ENCODE measurements at places on chromosomes 3 and 15. TPM values are rescaled to one million over a fixed set of nuclear protein-coding genes. Genes with fewer than 3 reads are reported as not detected.

DNA sequence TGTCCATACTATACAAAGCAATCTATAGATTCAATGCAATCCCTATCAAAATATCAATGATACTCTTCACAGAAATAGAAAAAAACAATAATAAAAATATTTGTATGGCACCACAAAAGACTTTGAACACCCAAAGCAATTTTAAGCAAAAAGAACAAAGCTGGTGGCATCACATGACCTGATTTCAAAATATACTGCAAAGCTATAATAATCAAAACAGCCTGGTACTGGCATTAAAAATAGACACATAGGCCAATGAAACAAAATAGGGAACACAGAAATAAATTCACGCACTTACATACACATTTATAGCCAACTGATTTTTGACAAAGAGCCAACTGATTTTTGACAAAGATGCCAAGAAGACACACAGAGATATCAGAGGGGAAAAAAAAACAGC lies 9.2 kb upstream of the ENTPD3 start:
- DNase-seq, result no peak

SLC9C1 gene
- total RNA-seq, result not detected

DNA sequence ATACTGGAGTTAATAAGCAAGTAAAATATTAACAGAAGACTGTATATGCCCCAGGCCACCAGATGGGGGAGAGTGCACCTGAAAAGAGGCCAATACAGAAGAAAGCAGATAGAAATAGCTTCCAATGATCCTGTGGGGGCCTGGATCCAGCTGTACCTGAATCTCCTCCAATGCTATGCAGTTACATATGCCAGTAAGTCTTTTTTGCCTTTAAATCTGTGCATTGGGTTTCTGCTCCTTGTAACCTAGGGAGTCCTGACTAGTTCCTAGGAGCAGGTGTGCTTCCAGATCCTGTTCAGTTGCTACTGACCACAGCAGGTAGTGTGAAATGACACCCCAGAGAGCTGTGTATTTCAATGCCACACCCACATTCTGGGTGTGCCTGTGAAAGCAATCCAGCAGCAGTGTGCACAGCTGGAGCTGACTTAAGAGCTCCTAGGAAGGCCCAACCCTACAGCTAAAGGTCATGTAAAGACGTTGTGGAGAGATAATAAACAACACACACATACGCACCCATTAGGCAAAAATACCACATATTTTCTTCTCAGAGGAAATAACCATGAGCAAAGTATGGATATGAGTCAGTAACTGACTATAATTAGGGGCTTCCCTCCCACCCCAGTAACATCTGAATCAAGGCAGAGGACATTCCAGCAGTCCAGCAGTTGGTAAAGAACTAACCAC lies 62.2 kb upstream of the AKAP13 start:
- DNase-seq, result no peak

SNURF gene
- total RNA-seq, result 247 TPM

GRCh38 chr3:46206282-46207015 lies 1.7 kb downstream of the CCR1 start:
- no peak for DNase-seq

GRCh38 chr3:106825962-106826605 lies 551.2 kb upstream of the CCDC54 start:
- DNase-seq, result no peak

DNA sequence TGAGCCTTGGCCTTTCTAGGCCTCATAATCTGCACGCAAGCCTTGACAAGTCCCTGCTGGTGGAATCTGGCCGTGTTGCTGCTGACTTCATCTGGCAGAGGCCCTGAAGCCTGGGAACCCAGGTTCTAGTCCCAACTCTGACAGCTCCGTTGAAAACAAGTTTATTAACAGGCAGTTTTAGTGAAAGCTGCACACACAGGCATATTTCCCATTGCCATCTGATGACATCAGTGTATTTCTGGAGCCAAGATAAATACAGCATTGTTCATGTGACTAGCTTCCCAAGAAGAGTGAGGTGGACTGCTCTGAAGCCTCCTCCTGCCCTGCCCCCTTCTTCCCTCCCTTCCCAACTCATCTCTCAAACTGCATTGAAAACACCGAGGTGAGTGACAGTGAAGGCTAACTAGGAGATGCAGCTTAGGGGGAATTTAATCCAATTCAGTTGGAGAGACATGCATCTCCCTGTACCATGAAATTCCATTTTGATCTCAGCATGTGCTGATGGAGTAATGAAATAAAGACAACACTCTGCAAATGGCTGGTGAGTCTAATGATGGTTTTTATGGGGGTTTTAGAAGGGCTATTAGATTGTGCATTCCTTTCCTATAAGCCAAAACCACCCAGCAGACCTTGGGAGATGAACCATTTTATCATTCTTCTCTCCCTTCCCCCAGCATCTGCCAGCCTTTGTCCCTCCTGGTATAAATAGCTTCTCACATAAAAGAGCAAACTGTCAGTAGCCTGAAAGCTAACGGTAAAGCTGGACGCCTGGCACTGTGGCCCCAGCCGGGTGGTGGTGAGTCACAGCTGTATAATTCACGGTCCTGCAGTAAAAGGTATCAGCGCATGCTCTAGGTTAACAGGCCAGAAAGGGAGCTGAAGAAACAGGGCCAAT lies 38.0 kb downstream of the PRICKLE2 start:
- peak; percentile 53 for DNase-seq

SLC12A1 gene
- 2.9 TPM for total RNA-seq

SMCO1 gene
- 0.38 TPM for total RNA-seq

GRCh38 chr3:158747417-158747816 lies 15.2 kb upstream of the RARRES1 start:
- DNase-seq, result no peak

CFAP161 gene
- total RNA-seq, result 2.4 TPM

GATA2 gene
- 2.4 TPM for total RNA-seq

PSMA4 gene
- 94.1 TPM for total RNA-seq

DNA sequence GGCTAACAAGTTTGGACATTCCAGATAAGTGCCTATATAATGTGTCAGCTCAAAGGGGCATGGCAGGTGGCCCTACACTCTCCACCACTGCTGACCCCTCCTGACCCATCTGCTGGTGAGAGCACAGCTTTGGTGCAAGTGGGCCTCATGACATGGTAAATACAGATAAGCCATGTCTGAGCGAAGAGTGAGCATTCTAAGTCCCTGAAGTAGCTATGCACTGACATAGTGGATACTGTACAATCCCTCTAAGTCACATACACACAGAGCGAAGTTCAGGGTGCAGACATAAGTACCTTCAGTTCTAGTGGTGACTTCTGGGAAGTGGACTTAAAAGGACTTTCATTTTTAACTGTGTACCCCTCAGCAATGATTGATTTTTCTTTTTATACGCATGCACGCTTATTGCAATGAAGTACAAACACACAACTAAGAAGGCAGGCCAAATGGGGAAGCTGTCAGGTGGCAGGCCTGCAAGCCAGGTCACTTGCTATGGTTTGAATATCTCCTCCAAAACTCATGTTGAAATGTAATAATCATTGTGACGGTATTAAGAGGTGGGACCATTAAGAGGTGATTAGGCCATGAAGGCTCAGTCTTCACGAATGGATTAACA lies 41.5 kb downstream of the TBC1D2B start:
- no peak for DNase-seq

GNAT1 gene
- total RNA-seq, result not detected

- no peak for DNase-seq
These were observed 65.4 kb downstream of the USF3 start for GRCh38 chr3:113630956-113631542.

- DNase-seq, result no peak
These were observed 37.2 kb upstream of the DLG1 start for GRCh38 chr3:197335428-197336132.

ADPRH gene
- 3.2 TPM for total RNA-seq

MAN2A2 gene
- 241 TPM for total RNA-seq

DNA sequence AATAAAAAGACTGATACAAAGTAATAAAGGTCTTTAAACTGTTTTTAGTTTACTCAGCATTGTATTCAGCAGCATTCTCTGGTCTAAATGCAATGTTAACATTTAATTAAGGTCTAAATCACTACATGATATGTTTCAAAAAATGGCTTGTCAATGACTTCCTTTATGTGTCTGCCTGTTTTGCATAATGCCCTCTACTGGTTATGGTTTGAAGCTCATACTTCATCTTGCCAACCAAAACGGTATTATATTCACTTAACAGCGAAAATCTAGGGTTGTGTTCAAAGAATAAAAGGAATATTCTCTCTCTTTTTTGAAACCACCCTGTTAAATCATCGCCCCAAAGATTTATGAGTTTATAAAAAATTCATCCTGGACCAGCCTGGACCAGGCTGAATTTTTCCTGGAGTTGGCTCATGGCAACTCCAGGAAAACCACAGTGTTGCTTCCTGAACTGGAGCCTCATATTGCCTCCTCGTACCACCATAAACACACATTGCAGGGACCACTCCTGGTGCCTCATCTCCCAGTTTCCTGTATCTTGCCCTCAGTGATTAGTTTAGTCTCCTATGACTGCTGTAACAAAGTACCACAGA lies 6.7 kb upstream of the NCEH1 start:
- no peak for DNase-seq

TM4SF18 gene
- 9.5 TPM for total RNA-seq

- no peak for DNase-seq
These were observed 18.8 kb upstream of the GASK1A start for GRCh38 chr3:42960282-42960681.

- DNase-seq, result no peak
These were observed 146.6 kb downstream of the RBMS3 start for GRCh38 chr3:29427266-29428103.

All from dorsolateral prefrontal cortex (tissue), 122 donors.